GM12892 (cell line): ENCODE measurements at places on chromosomes 13 and 19.

GRCh38 chr13:112641456-112642089 lies 48.3 kb upstream of the ATP11A start:
- DNase-seq: no peak

- no peak for DNase-seq
These were observed 7.8 kb downstream of the NFIX start for GRCh38 chr19:13003081-13003480.

DNA sequence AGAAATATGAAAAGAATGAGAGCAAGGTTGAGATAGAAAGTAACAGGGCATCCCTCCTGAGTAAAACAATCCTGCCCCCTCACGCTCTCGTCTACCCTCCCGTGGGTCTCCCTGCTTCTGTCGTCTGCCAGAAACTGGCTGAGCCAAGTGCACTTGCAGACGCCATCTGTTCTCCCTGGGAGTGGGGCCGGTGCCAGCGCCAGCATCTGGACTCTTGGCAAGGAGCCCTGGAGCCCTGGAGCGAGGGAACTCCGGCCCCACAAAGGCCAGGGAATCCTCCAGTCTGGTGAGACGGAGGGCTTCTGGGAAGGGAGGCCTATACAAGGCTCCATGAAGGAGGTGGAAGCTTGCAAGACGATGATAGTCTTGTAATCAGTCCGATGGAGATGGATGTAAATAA lies 2.3 kb upstream of the TMEM91 start:
- DNase-seq: no peak

DNA sequence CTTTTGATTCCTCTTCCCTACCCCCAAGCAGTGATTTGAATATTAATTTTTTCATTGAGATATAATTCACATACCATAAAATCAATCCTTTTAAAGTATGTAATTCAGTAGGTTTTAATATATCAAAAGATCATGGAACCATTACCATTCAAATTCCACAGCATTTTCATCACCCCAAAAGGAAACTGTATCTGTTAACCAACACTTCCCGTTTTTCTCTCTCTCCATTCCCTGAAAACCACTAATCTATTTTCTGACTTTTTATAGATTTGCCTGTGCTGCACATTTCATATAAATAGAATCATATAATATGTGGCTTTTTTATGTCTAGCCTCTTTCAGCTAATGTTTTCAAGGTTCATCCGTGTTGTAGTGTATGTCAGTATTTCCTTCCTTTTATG lies 107.1 kb downstream of the PAN3 start:
- no peak for DNase-seq

DNA sequence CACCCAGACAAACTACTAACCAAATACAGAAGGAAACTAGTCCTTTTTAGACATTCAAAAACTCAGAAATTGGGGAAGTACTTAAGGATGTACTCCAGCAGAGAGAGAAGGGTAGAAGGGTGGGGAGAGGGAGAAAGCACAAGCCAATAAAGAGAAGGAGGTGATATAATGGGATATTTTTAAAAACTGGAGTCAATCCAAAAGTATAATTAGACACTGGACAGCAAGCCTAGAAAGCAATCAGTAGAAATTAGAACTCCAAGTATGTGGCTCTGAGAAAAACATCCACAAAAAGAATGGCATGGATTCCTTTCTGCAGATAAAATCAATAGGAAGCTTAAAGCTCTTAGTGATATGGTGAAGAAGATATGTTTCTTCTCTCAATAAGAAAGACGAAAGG lies 55.8 kb downstream of the PEPD start:
- DNase-seq: no peak

- no peak for DNase-seq
These were observed 564.8 kb upstream of the SLITRK1 start for GRCh38 chr13:84446972-84447639.

DNA sequence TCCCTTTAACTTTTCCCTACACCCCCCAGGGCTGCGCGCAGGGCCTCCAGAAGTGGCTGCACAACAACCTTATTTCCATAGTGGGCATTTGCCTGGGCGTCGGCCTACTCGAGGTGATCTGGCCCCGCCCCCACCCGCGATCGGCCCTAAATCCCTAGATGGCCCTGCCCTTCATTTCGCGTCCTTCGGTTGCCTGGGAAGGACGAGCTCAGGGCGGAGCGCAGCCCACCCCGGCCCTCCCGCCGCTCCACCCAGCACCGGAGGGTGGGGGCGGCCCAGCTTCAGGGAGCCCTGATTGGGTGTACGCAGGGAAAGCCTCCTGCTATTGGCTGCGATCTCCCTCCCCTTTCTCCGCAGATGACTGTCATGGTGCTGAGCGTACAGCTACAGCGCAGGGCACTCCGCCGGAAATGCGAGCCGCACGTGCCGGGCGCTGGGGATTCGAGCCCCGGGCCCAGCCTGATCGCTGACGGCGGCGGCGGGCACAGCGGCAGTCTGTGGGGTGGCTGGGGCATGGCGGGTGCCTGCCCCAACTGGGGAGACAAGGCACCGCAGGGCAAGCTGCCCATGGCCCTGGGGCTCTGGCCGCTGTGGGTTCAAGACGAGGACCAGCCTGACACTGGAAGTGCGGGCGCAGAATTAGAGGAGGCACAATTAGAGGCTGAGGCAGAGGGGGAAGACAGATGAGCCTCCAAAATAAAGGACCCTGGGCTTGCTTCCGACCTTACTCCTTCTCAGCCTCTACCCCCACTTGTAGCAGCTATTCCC lies 4.3 kb downstream of the CD37 start:
- DNase-seq: no peak

DNA sequence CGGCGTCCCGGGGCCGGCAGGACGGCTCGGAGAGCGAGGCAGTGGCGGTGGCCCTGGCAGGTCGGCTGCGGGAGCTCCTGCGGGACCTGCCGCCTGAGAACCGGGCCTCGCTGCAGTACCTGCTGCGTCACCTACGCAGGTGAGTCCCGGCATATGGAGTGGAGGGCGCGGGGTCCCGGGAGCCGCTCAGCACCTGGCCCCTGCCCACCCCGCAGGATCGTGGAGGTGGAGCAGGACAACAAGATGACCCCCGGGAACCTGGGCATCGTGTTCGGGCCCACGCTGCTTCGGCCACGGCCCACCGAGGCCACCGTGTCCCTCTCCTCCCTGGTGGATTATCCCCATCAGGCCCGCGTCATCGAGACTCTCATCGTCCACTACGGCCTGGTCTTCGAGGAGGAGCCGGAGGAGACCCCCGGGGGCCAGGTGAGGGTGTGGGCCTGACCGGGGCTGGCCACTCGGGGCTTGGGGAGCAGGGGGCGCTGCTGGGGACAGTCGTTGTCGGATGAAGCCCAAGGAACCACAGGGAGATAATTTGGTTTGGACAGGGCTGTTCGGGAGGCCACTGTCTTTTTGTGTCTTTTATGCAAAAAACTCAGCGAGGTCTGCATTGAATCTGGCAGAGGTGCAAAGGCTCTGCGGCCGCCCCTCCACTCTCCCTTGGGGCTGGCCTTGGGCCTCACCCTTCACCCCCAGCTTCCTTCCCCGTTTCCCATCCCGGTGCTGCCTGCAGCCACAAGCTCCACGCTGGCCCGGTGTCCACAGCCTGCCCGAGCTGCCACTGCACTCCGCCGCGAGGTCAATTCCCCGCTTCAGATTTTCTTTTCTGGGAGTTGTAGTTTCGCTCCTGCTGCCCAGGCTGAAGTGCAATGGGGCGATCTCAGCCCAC lies 12.0 kb downstream of the POLR2E start:
- DNase-seq: no peak

GRCh38 chr19:54390942-54391577 lies 24.2 kb upstream of the TTYH1 start:
- no peak for DNase-seq

DNA sequence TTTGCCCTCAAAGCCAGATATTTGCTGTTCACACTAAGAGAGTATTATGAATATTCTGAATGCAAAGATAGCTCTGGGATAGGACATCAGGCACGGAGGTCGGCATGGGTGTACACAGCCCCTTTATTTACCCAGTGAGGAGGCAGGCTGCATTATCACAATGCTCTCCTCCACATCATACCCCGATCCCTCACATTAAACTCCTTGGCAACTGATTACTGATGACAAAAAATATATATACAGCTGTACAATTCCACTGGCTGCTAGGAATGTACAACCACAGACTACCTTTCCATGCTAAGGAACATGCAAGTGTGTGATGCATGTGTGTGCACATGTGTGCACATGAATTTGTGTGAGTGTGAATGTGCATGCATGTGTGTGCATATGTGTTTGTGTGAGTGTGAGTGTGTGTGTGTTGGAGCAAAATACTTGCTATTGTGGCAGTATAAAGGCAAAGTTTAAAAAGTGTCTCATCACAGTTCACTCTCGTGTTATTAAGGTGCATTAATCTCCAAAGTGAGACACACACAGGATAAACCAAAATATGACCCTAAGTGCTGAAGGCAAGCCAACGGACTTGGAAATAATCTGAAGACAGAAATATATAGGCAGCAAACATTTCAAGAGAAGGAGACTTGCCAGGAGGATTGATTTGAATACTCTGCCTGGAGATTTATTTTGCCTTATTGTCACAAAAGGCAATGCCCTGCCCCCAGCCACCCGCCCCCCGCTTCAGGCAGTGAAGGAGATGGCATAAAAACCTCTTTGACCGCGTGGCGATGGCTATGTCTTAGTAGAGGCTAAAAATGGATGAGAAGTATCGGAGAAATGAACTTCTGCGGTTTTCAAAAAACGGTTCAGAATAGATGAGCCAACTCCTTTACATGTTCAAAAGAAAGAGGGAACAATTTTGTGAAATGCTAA lies 274.8 kb downstream of the TSHZ3 start:
- no peak for DNase-seq

- no peak for DNase-seq
These were observed 1500.4 kb upstream of the MIR17HG start for GRCh38 chr13:89846926-89847585.

GRCh38 chr19:22622020-22622419 lies 12.1 kb upstream of the ZNF492 start:
- no peak for DNase-seq
